D721Med (cell line): ENCODE measurements at places on chromosomes 11 and 22.

- DNase-seq = no peak
Observed at GRCh38 chr11:116893906-116894305, 56.5 kb upstream of the APOA1 start.

DNA sequence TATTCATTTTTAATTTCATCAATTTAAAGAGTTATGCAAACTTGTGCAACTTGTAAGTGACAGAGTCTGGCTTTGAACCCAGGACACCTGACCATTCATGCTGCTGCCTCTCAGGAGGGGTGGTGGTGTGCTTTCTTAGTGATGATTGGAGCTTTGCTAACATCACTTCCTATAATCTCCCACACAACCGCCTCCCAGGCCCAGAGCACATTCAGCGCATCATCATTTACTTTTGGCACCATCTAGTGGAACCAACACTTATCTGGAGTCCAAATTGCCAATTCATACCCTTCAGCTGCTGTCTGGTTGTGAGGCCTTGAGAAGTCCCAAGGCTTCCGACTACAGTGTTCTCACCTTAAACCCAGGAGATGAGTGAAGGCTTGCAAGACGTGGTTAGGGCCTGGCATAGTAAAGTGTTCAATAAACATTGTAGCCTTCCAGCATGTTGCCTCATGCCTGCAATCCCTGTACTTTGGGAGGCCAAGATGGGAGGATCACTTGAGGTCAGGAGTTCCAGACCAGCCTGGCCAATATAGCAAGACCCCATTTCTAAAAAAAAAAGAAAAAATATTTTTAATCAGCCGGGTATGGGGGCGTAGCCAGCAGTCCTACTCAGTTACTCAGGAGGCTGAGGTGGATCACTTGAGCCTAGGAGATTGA, 1.1 kb upstream of the TTLL1 start:
- no peak for DNase-seq

DNA sequence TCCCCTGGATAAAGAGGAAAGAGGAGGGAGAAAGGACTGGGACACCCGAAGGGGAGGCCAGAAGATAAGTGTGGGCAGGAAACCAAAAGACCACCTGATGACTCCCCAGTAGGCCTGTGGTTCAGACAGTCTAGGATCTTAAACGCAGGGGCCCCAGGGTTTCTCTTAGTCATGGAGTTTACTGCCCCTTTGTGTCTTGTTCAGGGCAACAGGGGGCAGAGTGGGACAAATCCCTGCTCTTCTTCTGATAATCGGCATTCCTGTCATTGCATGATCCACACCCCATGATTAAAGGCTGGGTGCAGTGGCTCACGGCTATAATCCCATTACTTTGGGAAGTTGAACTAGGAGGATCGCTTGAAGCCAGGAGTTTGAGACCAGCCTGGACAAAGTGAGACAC, 4.7 kb upstream of the TMPRSS13 start:
- no peak for DNase-seq

GRCh38 chr11:15141381-15141780, 26.7 kb downstream of the INSC start:
- DNase-seq = no peak

- peak; percentile 70 for DNase-seq
Observed at GRCh38 chr22:29480512-29481264, 670 bp downstream of the NEFH start.

GRCh38 chr11:44736791-44737190, 10.0 kb downstream of the TSPAN18 start:
- no peak for DNase-seq

DNA sequence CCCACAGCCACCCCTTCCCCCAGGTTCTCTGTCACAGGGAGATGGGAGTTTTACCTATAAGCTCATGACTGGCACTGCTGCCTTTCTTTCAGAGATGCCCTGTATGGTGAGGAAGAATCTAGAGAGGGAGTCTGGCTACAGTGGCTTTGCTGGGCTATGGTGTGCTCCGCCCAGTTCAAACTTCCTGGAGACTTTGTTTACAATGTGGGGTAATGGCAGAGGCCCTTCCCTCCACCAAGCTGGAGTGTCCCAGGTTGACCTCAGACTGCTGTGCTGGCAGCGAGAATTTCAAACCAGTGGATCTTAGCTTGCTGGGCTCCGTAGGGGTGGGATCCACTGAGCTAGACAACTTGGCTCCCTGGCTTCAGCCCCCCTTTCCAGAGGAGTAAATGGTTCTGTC, 143.5 kb downstream of the MSANTD4 start:
- no peak for DNase-seq

DNA sequence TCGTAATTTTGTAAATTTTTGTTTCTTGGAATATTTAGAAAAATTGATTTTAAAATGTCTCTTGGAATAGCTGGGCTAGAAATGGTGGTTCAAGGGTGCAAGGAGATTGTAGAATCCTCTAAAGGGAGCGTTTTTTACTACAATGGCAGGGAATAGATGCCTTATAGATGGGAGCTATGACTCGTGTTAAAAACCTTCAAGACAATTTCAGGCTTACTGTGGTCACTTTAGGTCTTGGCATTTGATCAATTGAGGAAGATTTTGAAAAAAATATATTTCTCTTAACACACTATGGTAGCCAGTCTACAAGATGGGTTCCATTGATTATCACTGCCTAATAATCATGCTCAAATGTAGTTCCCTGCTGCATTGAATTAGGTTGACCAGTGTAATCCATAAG, 25.0 kb downstream of the METTL15 start:
- DNase-seq = no peak

DNA sequence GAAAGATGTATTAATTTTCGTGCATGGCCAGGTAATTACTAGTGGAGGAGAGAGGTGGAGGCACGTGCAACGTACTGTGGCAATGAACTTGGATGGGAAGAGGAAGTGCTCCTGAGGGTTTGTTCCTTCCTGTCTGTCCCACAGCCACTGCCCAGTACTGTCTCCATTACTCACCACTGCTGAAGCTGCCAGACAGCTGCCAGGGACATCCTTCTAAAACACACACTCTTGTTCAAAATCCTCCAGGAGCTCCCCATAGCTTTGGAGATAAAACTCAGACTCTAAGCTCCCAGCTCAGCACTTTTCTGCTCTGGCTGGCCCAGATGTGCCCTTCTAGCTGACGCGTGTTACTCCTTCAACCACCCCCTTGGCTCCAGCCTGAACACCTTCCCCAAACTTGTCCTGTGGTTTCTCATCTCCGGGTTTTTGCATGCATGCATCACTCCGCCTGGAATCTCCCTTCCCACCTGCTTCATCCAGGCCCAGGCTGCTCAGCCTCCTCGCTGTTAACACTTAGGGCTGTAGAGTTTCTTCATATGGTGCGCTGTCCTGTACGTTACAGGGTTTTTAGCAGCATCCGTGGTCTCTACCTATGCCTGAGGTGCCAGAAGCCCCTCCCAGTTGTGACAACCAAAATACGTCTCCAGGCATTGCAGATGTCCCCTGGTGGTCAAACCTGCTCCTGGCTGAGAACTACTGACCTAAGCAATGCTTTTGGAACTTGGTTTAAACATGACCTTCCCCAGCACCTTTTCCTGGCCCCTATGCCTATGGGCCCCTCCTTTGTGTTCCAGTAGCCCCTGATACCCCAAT, 69.5 kb downstream of the C11orf91 start:
- DNase-seq = no peak

DNA sequence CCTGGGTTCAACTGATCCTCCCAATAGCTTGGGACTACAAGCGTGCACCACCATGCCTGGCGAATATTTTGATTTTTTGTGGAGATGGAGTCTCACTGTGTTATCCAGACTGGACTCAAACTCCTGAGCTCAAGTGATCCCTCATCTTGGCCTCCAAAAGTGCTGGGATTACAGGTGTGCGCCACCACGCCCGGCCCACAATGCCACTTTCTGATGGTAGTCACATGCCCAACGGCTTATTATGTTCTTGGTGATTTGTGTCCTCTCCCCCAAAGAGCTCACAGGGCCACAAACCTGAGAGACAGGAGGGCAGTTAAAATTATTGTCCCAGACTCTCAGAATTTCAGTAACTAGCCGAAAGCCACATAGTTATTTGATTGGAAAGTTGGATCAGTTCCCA, 9.6 kb downstream of the GRIK4 start:
- DNase-seq = no peak

DNA sequence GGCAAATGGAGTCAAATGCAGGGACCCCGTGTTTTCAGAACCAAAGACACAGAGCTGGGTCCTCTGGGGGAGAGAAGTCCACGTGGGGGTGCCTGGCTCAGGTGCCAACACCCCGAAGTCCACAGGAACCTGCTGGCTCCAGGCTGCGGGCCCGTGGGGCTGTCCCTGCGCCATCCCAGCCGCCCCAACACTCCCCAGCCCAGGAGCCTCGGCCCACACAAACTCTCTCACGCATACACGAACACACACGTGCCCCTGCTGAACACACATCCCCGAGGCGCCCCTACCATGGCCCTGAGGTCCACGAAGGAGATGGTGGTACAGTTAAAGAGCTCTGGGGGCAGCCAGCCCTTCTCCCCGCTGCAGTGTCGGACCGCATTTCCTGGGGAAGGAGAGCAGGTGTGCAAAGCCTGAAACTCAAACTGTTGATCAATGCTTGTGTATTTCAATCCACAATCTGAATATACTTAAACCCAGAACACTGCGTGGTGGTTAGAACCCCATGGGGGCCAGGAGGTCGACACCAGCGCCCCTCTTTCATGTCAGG, 54.7 kb downstream of the TRMU start:
- no peak for DNase-seq

DNA sequence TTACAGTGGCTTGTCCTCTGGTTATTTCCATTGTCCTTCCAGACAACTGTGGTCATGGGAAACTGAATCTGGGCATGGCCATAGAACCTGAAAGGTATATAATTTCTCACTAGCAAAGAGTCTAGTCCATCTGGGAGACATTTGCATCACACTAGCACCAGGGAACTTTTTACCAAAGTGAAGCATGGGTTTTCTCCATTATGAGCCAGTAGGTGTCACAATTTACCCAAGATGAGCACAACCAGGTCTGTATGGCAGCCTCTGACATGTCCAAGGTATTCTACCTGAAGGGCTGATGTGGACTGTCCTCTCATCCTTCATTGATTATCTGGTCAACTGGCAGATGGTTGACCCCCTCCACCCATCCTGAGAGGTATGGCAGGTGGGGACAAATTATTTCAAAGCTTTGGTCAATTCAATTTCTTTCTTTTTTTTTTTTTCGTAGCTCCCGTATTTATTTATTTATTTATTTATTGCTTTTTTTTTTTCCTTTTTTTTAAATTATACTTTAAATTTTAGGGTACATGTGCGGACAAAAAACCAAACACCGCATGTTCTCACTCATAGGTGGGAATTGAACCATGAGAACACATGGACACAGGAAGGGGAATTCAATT, 425.9 kb downstream of the TMEM135 start:
- DNase-seq = peak; percentile 24

DNA sequence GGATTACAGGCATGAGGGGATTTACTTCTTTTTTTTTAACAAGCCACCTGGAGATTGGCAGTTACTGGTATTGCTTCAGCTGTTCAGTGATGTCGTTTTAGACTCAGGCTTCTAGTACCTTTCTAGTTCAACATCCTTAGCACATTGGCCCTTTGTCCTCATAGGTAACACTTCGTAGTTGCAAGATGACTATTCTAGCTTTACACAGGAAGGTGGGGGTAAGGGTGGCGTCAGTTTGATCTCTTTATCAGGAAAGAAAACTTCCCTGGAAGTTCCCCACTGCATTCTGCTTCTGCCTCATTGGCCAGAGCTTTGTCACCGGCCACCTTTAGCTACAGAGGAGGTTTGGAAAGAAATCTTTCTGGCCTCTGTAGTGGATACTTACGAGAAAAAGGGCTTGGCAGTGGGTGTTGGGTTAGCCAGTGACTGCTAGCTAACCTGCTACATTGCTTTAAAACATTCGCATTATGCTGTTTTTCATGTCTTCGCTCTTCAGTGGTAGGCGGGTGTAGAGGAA, 40.7 kb downstream of the SFI1 start:
- DNase-seq = no peak

- no peak for DNase-seq
Observed at GRCh38 chr11:1717745-1718144, 20.8 kb downstream of the KRTAP5-6 start.

DNA sequence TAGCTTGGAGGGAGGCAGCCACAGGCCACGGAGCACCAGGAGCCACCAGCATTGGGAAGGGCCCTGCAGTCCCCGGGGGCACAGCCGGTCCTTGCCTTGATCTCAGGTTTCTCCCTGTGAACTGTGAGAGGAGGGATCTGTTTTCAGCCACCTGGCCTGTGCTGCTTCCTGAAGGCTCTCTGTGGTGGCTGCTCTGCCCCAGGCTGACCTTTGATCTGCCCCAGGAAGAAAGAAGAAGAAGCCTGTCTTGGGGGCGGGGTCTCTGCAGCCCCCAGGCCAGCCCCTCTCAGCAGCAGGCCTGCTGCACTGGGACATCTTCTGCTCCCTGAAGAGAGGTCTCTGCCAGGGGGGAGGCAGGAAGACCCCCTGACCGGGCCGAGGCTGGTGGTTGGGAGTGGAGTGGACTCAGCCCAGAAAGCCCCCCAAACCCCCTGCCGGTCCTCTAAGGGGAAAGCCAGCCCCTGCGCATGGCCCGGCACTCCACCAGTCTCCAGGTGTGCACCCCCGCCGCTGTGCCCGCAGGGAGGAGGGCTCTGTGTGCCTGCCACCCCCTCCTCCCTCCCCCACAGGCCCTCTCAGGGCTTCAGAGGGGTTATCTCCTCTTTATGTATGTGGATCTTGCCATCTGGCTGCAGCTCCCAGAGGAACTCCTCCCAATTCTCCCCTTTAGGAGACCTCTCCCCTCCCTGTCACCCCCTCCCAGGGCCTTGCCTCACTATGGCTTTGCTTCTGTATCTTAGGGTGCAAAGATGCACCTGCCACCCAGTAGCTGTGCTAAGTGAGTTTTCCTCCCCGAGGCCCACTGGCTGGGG, 675.3 kb downstream of the BRD1 start:
- DNase-seq = no peak

- no peak for DNase-seq
Observed at GRCh38 chr11:109783840-109784239, 309.4 kb upstream of the ZC3H12C start.

DNA sequence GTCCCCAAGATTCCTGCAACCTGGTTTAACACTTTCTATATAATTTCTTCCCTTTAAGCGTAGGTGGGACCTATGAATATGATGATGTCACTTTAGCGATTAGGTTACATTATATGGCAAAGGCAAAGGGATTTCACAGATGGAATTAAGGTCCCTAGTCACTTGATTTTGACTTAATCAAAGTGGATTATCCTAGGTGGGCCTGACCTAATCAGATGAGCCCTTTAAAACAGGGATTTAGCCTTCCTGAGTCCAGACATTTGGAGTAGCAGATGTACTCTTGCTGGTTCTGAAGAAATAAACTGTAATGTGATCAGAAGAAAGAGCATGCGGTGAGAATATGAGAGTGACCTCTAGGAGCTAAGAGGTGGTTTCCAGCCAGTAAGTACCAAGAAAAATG, 67.8 kb upstream of the LIN7C start:
- DNase-seq = no peak

- no peak for DNase-seq
Observed at GRCh38 chr11:2825889-2826678, 59.5 kb downstream of the CDKN1C start.
